ENCODE measurements at places on chromosomes 11 and 22. TPM values are rescaled to one million over a fixed set of nuclear protein-coding genes. Genes with fewer than 3 reads are reported as not detected.

Gene F2
- total RNA-seq = 2.0 TPM

Gene VSIG2
- total RNA-seq = not detected

Gene C11orf91
- 1.3 TPM for total RNA-seq

Gene SLC43A3
- 0.62 TPM for total RNA-seq

Gene FAM227A
- total RNA-seq = 0.71 TPM

Gene ARHGAP20
- not detected for total RNA-seq

Gene P2RX6
- total RNA-seq = 0.70 TPM

Gene BACE1
- 9.3 TPM for total RNA-seq

Gene LRRC74B
- not detected for total RNA-seq

Gene SLC43A1
- total RNA-seq = 1.8 TPM

Gene CNTF
- 1.1 TPM for total RNA-seq

Gene MUC5AC
- total RNA-seq = 3.6 TPM

Gene ME3
- 18.7 TPM for total RNA-seq

Gene C22orf31
- not detected for total RNA-seq

Gene ACAD8
- 7.4 TPM for total RNA-seq

Gene C1QTNF4
- total RNA-seq = not detected

Gene BATF2
- 0.75 TPM for total RNA-seq

Gene INS
- total RNA-seq = not detected

Gene PKP3
- total RNA-seq = 39.8 TPM

Gene PDGFD
- total RNA-seq = 8.5 TPM

Gene PYGM
- 0.30 TPM for total RNA-seq

Gene NRIP3
- 0.96 TPM for total RNA-seq
